ENCODE measurements at places on chromosomes 12 and 14.

DNA sequence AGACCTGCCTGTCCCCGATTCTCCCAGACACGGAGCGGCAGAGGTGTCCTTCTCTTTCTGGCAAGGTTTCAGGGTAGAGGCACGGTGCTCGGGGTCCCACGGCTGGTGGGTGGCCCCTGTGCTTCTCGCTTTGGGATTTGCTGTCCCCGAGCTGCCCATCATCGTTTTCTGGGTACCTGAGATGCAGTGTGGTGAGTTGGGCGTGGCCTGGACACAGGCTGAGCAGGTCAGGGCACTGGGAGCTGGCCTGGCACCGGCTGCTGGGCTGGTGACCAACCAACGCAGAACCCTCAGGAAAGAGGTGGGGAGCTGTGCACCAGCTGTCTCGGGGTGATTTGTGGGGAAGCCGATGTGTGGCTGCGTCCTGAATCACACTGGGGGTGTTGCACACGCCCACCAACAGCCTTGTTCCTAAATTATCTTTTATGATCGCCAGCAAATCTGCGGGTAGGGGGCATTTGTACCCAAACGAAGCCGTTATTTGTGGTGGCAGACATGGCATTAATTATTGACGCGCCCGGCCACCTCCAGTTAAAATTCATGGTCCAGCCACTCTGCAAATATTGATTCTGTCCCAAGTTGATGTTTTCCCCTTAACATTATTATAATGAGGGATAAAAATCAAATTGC lies 61.0 kb downstream of the KIF26A start:
- DNase-seq: no peak

DNA sequence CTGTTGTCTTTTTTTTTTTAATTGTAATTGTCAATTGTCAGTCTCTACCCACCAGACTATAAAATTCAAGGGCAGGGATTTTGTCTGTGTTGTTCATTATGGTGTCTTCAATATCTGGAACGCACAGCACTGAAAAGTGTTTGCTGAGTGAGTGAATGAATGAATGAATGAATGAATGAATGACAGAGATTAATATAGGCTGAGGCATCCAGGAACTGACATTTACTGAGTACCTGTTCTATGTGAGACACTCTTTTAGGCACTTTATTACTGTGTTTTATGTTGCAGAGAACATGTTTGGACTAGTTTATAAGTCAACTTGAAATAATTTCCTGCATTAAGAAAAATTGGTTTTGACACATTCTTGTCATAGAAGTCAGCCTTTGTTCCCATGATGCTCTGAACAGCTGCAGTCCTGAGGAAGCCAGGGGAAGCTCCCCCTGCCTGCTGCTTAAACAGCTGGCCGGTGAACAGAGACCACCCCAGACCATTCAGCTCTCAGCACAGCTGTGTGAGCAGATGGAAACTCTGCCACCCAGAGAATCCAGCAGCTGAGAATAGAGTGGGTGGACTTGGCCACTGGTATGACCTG lies 160.7 kb upstream of the CCND2 start:
- DNase-seq: peak; percentile 89

GRCh38 chr12:10140001-10140400 lies 10.0 kb upstream of the CLEC7A start:
- DNase-seq: no peak

DNA sequence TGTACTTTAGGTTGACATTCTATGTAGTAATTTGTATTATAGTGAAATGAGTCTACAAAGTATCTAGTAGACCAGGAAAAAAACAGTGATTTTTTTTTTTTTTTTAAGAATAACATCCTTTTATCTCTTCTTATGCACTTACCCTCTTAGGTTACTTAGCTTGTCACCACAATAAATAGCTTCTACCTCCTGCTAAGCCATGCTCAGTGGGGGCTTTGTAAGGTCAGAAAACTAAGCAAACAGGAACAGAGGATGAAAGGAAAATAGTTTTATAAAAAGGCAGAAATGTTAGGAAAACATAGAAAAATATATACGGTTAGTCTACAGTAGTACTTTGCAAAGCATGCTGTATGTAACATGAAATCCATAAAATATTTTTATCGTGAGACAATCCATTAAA lies 385.3 kb upstream of the ATXN7L3B start:
- DNase-seq: no peak

DNA sequence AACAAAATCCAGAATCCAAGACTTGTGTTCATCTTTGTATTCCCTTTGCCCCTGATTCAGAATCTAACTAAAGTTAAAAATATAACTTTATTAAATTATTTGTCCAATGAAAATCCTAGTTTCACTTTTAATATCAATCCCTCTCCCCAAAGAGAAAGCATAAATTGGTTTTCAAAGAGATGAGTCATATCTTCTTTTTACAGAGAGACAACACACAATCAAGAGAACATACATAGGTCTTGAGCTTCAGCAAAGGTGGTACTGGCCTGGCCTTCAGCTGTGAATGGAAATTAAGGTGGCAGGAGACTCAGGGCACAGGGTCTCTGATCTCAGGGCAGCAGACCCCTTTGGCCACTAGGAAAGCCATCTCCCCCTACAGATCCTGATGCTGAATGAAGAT lies 4.3 kb upstream of the ASCL1 start:
- no peak for DNase-seq

DNA sequence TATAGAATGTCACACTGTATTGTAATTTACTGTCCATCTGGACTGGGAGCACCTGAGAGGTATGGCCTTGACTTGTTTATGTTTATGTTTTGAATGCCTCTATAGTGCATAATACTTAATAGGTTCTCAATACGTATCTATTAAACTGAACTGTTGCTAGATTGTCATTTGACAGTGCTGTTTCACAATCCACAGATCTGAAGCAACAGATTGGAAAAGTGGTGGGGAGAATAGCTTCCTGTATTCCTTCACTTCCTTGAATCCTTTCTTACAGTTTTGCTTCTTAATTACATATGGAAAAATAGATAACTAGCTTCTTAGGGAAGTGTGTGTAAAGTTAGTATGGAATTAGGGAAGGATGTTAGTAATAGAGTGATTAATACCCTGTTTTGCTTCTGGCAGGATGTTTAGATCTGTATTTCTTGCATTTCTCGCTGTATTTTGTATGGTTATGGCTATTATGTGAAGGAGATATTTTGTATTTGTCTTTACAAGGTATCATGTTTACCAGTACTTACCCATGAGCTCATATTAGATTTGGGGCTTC lies 4.5 kb downstream of the CNOT2 start:
- no peak for DNase-seq
